Thymus (tissue), 14 donors: ENCODE measurements at places on chromosomes 13 and 19. TPM values are rescaled to one million over a fixed set of nuclear protein-coding genes. Genes with fewer than 3 reads are reported as not detected.

PINLYP gene
- 12.3 TPM for polyA plus RNA-seq

ZSCAN1 gene
- polyA plus RNA-seq = 1.6 TPM

GRCh38 chr19:6470173-6470572, 6.1 kb downstream of the CRB3 start:
- no peak for DNase-seq

- no peak for DNase-seq
Measured at GRCh38 chr13:48113756-48114130, 18.8 kb upstream of the MED4 start.

- DNase-seq = no peak
Measured at GRCh38 chr19:46481947-46482346, 10.6 kb upstream of the PNMA8A start.

DNA sequence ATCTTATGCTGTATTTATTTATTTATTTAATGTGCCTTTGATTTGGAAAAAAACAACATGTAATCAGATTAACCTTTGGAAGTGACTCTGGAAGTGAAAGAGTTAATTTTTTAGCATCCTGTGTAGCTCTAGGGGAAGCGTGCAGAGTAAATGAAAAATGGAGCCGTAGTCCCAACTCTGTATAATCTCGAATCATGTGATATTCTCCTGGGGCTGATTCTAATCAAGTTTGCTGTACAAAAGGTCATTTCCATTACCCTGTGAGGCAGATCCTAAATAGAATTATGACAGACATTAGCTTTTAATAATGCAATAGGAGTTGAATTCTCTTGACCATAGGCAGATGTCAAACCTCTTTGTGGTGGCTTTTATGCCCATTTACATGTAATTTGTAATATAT, 238.6 kb upstream of the CSNK1A1L start:
- DNase-seq = no peak

- no peak for DNase-seq
Measured at GRCh38 chr13:24247016-24247415, 62.4 kb upstream of the C1QTNF9 start.

ZFP82 gene
- polyA plus RNA-seq = 5.7 TPM

DNA sequence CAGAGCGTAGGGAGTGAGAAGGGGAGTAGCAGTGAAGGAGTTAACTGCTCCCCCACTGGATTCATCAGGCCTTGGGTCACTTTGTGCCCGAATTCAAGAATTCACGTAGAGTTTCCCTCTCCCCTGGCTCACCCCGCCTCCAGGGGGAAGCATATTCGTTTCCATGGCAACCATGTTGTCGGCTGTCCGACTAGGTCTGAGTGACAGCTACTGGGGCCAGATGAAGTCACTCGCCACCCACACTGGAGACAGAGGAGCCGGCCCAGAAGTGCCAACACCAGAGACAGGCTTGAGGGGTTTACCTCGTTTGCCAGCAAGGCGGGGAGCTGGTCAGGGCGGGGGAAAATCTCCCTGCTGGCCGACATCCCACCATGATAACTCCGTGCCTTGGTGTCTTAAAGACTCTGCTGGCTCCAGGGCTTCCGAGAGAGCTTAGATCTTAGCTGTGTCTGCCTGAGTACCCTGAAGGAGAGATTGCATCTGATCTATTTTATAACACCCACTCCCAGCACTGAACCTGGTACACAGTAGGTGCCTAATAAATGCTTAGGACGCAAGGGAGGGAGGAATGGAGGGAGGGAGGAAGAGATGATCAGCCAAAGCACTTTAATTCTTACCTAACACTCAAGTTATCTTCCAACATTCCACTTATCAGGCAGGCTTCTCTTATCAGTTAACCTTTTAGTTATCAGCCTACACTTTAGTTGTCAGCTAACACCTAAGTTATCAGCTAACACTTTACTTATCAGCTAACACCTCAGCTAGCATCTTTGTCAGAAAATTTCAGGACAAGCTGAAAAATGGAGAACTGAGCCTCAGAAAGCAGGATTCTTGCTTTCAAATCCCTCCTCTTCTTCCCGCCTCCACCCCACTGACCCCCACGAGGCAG, 57.2 kb upstream of the ZNRF4 start:
- no peak for DNase-seq

DNA sequence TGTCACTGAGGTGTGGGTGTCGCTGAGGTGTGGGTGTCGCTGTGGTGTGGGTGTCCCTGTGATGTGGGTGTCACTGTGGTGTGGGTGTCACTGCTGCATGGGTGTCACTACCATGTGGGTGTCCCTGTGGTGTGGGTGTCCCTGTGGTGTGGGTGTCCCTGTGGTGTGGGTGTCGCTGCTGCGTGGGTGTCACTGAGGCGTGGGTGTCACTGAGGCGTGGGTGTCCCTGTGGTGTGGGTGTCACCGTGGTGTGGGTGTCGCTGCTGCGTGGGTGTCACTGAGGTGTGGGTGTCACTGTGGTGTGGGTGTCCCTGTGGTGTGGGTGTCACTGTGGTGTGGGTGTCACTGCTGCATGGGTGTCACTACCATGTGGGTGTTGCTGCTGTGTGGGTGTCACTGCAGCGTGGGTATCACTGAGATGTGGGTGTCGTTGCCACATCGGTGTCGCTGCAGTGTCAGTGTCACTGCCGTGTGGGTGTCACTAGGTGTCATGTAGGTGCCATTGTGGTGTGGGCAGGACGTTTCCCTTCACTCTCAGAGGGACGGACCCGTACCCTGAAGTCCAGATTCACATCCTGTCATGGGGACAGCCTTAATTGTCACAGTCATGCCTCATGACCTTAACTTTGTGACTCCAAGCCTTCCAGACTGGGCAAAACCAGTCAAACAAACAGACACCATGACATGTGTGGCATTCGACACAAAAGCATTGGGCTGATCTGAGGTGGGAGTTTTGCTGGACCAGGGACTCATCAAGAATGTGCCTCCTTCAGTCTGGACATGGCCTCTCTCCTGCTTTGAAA, 12.7 kb upstream of the GAS6 start:
- no peak for DNase-seq

ANGPTL8 gene
- 0.16 TPM for polyA plus RNA-seq

DNA sequence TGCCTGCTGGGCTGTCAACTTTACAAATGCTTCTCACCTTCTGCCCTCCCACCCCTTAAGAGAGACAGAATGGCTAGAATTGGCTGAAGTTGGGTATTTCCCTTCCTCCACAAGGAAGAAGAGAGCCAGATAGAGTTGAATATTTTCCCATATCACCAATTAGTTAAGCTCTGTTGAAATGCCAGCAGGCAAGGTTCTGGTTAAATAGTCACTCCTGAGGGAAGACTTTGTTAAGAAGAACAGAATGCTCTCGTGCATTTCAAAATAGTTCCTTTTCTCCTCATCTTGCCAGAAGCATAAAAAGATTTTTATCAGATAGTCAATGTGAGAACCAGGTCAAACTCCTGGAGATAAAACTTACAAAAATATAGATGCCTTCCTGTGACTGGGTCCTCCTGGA, 2857.0 kb upstream of the PCDH20 start:
- no peak for DNase-seq

KLK7 gene
- 5.0 TPM for polyA plus RNA-seq

NFILZ gene
- not detected for polyA plus RNA-seq

DNA sequence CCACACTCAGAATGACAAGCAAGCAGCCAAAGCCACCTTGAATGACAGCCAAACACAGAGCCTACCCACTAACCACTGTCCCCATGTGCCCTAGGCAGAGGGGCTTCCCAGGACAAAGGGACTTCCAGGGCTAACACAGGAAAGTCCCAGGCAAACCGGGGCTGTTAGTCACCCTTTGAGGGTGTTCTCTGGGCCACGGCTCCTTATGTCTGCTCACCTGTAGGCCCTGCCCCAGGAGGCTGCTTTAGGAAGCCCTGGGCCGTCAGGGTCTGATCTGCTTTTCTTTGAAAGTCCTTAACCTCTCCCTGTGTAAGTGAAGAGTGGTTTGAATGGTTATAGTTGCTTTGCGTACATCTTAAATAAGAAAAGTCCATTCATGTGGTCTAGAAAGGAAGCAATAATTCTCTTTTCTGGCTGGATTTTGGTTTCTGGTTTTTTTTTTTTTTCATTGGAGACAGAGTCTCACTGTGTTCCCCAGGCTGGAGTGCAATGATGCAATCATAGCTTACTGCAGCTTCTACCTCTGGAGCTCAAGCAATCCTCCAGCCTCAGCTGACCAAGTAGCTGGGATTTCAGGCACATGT, 161.4 kb downstream of the EFNB2 start:
- DNase-seq = no peak

DNA sequence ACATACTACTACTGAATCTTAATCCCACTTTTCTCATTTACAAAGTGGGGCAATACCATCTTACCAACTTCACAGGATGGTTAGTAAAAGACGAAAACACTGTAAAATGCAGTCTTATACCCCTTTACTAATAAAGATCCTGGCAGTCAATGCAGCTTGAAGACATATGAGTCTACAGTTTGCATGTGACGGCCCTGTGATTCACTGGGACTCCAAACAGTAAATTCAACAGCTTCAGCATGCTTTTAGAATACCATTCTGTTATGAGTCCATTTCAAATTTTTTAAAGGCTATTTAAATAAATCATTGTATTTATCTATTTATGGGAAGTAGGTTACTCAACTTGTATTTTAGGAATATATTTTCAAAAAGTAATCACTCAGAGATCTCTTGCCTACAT, 629.1 kb downstream of the LIG4 start:
- DNase-seq = no peak

- no peak for DNase-seq
Measured at GRCh38 chr19:2457394-2458037, 757 bp upstream of the LMNB2 start.

DNA sequence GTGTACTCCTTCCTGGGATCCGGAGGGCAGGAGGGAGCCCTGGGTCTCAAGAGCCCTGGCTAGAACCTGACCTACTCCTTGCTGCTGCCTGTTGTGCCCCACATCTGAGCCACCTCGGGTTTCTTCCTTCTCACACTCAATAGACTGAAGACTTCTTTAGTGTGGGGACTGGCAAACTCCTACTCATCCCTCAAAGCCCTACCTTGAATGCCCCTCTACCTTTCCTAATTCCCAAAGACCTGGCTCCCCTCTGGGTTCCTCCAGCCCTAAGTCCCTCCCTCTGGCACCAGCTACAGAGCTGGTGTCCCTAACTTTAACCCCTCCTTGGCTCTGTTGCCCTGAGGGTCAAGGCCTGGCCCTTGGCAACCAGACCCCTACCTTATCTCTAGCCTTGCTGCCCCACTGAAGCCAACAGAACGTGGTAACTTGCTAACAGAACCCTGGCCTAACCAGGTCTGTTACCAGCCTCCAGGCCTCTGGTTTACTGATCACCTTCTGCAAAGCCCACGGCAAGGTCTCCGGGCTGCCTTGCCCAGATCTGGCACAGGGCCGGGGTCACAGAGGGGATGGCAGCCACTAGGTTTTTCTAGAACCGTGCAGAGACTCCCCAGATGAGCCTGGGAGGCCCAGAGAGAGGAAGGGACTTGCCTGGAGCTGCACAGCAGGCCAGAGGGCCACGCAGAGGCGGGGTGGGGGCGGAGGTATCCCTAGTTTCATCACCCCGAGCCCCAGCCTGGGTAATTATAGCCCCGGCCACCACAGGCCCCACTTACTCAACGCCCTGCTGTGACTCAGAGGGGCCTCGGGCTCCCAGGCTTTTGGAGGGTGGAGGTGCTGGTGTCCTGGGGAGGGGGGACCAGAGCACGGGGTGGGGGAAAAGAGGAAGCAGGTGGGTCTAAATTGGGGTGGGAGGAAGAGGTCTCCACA, 15.3 kb downstream of the ZBTB7A start:
- no peak for DNase-seq

LATS2 gene
- polyA plus RNA-seq = 4.6 TPM

- peak; percentile 82 for DNase-seq
Measured at GRCh38 chr19:10644260-10645007, 9.7 kb upstream of the ILF3 start.

TTYH1 gene
- 0.43 TPM for polyA plus RNA-seq

TSHZ3 gene
- polyA plus RNA-seq = 1.1 TPM

SIGLECL1 gene
- 0.09 TPM for polyA plus RNA-seq

IGFL3 gene
- 0.66 TPM for polyA plus RNA-seq

DNA sequence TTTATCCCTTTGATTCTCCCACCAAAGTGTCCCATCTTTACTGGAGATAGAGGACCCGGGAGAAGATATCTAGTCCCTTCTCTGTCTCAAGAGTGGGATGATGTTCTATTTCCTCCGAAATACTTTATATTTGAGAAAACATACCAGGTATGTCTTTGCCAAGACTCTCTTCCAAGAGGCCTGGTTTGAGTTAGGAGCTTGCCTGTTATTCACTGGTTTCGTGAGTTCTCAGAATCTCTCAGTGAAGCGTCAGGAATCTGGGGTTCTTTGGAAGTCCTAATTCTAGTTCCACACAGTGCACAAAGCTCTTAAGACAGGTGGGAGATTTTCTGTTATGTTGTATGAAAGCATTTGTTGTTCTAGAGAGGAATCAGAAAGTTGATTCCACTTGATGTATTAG, 182.0 kb downstream of the DNAJC15 start:
- no peak for DNase-seq
